ENCODE measurements at places on chromosomes 5 and 9.

DNA sequence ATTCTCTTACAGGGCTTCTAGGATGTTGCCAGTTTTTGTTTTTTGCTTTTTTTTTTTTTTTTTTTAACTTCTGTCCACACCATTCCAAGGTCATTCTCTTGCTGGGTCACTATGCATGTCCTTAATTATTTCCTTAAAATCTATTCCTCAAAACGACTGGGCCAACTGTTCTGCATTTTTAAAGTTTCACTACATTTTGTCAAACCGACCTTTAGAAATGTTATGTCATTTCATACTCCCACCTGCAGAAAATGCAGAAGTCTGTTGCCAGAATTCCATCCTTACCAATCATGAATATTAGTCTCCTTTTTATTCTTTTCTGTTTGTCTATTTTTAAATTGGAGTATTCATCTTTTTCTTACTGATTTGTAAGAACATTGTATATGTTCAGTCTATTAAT lies 295.5 kb downstream of the ZSWIM6 start:
- DNase-seq: no peak

DNA sequence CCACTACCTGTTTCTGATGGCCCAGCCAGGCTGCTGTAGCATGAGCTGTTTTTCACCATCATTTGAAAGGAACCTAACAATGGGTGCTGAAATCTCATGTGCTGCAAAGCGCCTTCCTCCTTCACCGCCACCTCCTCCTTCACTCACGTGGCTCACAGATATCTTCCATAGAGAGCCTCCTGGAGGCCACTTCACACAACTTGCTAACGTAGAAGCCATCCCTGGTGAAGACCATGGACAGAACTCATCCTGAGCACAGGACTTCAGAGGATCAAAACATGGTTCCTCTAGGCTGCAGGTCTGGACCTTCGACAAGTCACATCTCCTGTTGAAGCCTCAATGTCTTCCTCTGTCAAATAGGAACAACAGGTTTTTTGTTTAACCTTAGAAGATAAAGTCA lies 155.5 kb upstream of the RAD23B start:
- no peak for DNase-seq

DNA sequence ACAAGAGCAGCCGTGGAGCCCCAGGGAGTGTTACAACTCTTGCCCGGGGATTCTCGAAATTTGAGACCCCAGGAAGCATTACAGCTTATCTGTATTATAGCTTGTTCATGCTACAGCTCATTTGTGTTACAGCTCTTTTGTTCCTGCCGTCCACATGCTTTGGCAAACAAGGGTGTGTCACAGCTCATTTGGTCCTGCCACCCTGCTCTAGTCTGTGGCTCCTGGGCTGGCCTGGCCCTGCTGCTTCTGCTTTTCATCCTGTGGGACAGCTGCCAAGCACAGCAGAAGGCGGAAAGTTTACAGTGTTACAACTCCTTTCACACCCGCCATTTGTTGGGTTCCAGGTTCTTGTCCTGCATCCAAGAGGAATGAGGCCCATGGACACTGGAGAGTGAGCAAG lies 685.0 kb downstream of the SLCO4C1 start:
- no peak for DNase-seq

GRCh38 chr5:97194366-97194765 lies 11.3 kb upstream of the RIOK2 start:
- no peak for DNase-seq

GRCh38 chr5:59133764-59134261 lies 550.9 kb downstream of the RAB3C start:
- DNase-seq: peak; percentile 88

- no peak for DNase-seq
Measured at GRCh38 chr5:109291090-109291489, 118.7 kb downstream of the PJA2 start.

GRCh38 chr5:74651710-74652109 lies 11.2 kb upstream of the ENC1 start:
- no peak for DNase-seq

- no peak for DNase-seq
Measured at GRCh38 chr5:135761746-135762145, 72.7 kb upstream of the SLC25A48 start.

- no peak for DNase-seq
Measured at GRCh38 chr9:71384343-71384742, 262.9 kb upstream of the TRPM3 start.

- DNase-seq: no peak
Measured at GRCh38 chr5:90434116-90434714, 24.7 kb upstream of the CETN3 start.

- DNase-seq: no peak
Measured at GRCh38 chr9:76109953-76110352, 219.5 kb downstream of the PCSK5 start.

DNA sequence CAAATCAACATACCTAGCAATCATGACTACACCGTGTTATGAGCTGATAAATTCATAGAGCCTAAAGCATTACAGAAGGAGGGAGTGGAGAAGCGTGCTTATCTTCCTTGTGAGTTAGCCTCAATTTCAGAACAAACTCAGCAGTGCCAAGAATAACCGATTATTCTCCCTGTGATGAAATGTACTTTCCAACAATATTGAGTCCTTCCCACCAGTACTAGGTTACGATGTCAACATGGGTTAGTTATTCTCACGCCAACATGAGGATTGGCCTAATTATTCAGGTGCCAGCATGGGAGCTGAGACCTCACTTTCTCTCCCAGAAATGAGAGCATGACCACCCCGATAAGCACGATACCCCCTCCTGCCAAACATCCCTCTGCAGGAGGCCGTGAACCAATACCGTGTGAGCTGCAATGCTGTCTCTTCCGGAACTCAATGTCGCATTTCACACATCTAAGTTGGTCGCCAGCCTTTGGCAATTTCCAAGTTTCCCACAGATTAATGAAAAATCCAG lies 193.7 kb downstream of the ENC1 start:
- no peak for DNase-seq

- DNase-seq: peak; percentile 87
Measured at GRCh38 chr5:131671994-131672655, 37.1 kb upstream of the RAPGEF6 start.

- no peak for DNase-seq
Measured at GRCh38 chr5:179832039-179832745, 11.5 kb downstream of the SQSTM1 start.

Data from fibroblast of skin of left biceps (primary cell).